AML-193 (cell line): ENCODE measurements at places on chromosomes 2 and 18.

GRCh38 chr2:177402096-177402495, 9.5 kb downstream of the AGPS start:
- no peak for DNase-seq

DNA sequence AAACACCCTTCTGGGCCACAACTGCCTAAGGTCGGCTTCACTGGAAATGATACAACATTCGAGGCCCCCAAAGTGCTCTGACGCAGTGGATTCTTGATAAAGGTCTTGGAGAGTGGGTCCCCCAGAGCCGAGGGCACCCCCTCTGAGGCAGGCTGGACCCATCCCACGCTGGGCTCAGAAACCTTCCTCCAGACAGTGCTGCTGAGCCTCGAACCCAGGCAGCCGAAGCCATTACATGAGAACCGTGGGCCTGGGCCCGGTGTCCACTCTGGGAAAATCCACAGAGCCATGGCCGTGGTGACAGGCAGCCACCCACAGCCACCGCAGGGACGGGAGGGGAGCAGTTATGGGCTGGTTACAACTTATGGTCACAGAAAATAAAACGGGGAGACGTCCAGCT, 81.4 kb upstream of the ID2 start:
- DNase-seq, result no peak

GRCh38 chr18:70256184-70256583, 32.7 kb upstream of the SOCS6 start:
- DNase-seq, result no peak

GRCh38 chr2:210309548-210310233, 5.3 kb downstream of the MYL1 start:
- no peak for DNase-seq

DNA sequence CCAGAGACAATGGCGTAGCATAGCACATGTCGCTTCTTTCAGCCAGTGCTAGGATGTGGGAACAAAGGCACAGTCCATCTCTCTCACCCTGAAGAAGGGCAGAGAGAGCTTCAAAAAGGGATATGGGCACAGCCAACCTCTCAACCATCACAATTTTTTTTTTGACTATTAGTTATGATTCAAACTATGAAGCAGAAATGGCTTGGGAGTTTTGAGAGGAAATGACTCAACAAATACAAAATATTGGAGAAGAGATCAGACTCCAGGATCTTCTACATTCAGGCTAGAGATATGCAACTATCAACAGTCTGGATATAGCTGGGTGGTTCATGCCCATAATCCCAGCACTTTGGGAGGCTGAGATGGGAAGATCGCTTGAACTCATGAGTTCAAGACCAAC, 109.1 kb downstream of the MCFD2 start:
- no peak for DNase-seq

DNA sequence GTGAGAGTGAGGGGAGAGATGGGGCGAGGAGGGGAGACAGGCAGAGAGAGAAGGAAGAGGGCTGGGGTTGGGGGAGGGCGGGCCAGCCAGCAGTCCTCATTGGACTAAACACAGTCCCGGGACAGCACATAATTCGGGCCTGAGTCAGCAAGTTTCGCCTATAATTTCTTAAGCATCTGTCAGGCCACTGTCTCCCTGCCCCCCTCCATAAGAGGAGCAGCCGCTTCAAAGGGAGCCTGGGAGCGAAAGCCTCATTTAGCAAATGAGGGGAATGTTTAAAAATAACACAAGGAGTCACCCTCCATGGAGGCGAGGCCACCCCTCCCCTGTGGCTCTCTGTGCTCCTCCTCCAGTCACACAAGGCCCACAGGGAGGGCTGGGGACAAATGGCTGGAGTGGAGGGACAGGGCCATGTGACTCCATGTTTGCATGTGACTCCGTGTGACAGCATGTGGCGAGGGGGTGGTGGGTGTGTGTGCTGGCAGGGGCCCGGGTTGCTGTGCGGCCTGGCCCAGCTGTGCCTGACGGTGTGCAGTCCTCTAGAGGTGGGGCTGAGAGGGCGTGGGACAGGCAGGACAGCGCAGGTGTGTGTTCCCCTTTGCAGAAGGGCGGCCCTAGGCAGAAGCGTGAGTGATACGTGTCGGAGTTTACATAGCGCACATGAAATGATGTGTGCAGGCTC, 162.4 kb downstream of the CELF4 start:
- DNase-seq, result no peak

DNA sequence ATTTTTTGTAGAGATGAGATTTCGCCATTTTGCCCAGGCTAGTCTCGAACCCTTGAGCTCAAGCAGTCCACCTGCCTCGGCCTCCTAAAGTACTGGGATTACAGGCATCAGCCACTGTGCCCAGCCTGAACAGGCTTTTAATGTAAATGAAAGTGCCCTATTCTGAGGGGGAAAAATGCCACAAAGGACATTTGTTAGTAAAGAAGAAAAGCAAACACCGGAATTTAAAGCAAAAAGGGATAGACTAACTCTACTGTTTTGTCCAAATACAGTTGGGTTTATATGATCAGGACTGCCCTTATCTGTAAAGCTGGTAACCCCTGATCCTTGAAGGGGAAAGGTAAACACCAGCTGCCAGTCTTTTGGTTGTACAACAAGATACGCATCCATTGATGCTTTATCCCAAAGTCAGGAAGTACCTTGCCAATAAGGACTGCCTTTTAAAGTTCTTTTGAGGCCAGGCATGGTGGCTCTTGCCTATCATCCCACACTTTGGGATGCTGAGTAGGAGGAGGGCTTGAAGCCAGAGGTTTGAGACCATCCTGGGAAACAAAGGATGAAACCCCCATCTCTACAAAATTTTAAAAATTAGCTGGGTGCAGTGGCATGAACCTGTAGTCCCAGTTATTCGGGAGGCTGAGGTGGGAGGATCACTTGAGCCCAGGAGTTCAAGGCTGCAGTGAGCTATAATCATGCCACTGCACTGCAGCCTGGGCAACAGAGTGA, 13.1 kb downstream of the CLEC4F start:
- DNase-seq, result no peak

DNA sequence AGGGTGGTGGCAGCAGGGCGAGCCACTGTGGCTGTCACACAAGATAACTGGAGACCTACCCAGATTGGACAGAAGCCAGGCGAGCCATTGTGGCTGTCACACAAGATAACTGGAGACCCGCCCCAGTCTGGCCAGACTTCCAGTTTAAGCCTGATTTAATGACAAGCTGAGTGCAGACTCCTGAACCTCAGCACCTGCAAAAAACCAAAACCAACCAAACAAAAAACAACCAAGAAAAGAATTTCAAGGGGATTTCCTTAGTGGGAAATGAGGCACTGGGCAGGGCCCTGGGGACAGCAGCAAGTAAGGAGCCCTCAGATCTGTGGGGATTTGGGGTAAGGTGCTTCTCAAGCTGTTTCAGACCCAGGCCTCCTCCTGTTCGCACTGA, 95.2 kb upstream of the BOD1L2 start:
- no peak for DNase-seq

DNA sequence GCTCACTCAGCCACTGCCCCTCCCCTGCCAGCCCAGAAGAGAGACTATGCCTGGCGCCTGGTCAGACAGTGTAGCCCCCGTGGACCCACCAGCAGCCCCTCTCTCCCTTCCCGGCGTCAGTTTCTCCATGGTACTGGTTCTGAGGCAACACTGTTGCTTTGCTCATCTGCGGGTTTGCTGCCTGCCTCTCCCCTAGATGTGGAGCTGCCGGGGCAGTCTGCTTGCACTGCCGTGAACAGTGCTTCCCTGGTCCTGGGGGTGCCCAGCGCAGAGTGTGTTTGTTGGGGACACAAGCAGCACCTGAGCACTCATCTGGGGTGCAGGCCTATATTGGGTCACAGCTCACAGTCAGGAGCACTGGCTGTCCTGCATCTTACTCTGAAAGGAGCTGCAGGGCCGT, 309.9 kb downstream of the NDUFA10 start:
- DNase-seq, result no peak

- no peak for DNase-seq
Measured at GRCh38 chr18:45935591-45936335, 31.4 kb downstream of the EPG5 start.

DNA sequence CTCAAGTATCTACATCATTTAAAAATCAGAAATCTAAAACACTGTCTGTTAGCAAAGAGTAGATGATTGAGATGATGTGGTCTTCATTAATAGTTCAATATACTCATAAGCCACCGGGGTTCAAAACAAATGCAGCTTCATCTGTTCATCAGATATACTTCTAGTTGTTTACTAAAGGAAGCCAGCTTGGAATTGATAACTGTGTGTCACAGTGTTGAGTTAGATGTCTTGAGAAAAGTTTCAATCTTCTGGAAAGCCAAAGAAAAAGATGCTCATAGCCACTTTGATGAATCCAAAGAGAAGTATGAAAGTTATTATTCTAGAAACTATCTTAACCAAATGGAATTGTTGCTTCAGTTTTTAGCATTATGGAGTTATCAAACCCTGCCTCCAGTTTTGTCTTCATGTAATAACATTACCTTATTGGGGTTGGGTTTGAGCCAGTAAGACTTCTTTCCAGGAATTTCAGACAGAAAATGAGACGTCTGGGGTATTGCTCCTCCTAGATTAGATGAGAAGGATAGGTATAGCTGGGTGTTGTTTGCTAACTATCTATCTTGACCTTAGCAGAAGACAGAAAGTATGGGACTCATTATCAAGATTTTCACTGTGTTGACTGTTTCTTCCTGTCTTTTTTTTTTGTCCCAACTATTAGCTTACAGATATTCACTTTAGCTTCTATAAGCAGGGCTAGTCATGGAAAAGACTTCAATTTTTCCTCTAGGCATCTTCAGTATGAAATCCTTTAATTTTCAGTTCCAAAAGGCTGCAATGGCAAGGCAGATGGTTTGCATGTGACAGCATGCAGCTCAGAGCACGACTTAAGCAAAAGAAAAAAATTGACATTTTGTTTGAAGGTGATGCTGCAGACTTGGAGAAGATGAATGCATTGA, 66.5 kb downstream of the LNPK start:
- DNase-seq, result no peak

GRCh38 chr2:178397002-178397605, 53.9 kb downstream of the PRKRA start:
- peak; percentile 60 for DNase-seq

- DNase-seq, result no peak
Measured at GRCh38 chr2:49988276-49988675, 834.0 kb upstream of the FSHR start.

DNA sequence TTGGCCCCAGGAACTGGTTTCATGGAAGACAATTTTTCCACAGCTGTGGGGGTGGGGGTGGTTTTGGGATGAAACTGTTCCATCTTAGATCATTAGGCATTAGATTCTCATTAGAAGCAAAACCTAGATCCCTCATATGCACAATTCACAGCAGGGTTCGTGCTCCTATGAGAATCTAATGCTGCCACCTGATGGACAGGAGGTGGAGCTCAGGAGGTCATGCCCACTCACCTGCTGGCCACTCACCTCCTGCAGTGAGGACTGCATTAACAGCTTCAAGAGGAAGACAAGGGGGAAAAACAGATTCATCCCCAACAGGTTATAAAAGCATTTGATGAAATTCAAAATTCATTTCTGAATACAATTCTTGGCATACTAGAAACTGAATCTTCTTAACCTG, 38.5 kb downstream of the THAP4 start:
- no peak for DNase-seq

GRCh38 chr18:3889803-3890202, 439.8 kb downstream of the TGIF1 start:
- no peak for DNase-seq

- DNase-seq, result peak; percentile 83
Measured at GRCh38 chr2:168961450-168962229, 60.5 kb downstream of the G6PC2 start.

DNA sequence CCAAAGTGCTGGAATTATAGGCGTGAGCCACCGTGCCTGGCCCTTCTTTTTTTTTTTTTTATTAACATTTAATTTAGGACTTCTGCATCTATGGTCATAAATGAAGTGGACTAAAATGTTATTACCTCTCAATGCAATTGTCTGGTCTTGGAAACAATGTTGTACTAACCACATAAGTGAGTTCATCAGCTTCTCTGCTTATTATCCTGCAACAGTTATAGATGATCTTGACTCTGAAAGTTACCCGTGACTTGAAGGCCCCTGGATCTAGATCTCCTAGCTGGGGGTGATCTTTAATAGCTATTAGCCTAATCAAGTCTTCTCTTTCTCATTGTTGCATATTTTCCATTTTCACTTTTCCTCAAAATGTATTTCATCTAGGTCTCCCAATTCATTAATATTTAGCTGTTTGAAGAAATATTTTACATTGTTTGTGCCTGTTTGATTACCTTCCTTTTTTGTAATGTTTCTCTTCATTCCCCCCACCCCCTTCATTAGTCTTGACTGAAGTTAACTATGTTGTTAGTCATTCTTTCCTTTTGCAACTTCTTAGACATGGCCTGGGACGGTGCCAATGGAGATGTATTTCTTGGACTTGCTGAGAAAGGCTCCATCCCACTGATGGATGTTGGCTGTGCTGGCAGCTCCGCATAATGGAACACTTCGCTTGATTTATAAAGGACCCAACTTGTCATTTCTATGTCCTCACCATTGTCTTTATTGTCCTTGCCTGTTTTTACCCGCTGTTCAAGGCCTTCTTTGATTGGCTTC, 141.6 kb upstream of the RIOK3 start:
- no peak for DNase-seq

GRCh38 chr2:165876712-165877111, 76.9 kb downstream of the TTC21B start:
- DNase-seq, result no peak
